ENCODE measurements at places on chromosomes 2 and 18.
A peak's percentile ranks its signal among the peaks of the same experiment; 100 is the strongest.

DNA sequence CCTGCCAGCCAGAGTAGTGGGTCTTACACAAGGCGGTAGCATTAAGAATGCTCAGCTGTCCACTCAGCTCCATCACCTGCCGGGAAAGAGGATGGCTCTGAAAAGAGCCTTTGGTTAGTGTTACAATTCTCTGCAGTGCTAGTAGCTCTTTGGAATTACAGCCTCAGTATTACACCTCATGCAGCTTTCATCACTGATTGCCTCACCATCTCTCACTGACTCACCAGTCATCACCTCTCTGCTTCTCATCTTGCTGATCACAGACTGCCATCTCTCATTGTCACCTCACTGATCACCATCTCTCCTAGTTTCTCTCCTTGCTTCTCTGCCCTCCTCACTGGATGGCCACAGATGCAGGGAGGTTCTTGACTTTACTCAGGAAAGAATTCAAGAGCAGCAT is 573.5 kb upstream of the SETBP1 start:
- DNase-seq = no peak

- DNase-seq = no peak
Measured at GRCh38 chr18:75206452-75207309, 2.3 kb downstream of the PTGR3 start.

- DNase-seq = no peak
Measured at GRCh38 chr2:119196301-119197125, 27.1 kb upstream of the STEAP3 start.

DNA sequence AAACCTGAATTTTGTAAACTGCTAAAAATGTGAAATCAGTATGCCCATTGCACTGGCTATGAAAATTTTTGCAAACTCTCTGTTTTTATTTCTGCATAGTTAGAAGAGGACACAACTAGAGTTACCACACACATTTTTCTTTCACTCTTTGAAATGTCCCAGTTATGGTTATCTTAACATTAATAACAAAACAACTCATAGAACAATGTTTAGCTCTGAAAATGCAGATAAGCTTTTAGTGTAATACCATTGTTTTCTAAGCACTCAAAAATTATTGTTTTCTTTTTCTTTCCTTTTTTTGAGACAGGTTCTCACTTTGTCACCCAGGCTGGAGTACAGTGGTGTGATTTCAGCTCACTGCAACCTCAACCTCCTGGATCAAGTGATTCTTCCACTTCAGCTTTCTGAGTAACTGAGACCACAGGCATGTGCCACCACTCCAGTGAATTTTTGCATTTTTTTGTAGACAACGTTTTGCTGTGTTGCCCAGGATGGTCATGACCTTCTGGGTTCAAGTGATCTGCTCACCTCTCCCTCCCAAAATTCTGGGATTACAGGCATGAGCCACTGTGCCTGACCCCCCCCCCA is 1204.5 kb upstream of the ZEB2 start:
- no peak for DNase-seq

GRCh38 chr2:152493417-152493816 is 158.4 kb downstream of the FMNL2 start:
- peak; percentile 24 for DNase-seq
